ENCODE measurements at places on chromosomes 16 and 17.
A peak's percentile ranks its signal among the peaks of the same experiment; 100 is the strongest.

DNA sequence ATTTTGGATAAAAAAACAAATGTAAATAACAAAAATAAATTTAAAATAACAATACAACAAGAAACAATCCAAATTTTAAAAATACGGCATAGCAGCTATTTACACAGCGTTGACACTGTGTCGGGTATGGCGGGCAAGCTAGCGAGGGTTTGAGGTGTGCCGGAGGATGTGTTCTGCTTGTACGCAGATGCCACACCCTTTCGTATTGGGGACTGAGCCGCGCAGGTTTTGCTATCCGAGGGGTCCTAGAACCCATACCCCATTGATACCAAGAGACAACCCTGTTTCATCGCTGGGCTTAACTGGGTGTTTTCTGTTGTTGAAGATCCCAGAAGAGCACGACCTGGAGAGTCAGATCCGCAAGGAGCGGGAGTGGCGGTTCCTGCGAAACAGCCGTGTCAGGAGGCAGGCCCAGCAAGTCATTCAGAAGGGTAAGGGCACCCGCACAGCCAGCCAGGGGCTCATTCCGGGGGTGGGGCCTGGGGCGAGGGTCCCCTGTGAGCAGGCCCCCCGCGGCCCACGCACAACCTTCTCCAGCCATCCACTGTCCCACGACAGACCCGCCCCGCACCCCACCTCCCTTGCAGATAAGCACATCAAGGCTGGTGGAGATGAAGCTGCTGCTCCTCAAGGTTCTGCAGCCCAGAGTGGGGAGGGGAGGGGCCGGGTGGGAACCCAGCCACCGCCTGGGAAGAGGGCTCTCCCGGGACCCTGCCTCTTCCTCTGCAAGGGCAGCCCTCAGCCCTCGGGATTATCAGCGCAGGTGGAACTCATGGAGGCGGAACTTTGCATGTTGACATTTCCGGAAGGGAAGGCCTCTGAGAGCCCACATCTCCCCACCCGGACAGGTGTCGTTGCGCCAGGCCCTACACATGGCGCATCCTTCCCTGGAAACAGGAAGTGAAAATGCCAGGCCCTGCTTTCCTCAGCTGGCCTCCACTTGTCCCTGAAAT lies 51.2 kb upstream of the CHMP6 start:
- no peak for DNase-seq

GRCh38 chr17:50062293-50063243 lies 6.7 kb downstream of the ITGA3 start:
- no peak for DNase-seq

DNA sequence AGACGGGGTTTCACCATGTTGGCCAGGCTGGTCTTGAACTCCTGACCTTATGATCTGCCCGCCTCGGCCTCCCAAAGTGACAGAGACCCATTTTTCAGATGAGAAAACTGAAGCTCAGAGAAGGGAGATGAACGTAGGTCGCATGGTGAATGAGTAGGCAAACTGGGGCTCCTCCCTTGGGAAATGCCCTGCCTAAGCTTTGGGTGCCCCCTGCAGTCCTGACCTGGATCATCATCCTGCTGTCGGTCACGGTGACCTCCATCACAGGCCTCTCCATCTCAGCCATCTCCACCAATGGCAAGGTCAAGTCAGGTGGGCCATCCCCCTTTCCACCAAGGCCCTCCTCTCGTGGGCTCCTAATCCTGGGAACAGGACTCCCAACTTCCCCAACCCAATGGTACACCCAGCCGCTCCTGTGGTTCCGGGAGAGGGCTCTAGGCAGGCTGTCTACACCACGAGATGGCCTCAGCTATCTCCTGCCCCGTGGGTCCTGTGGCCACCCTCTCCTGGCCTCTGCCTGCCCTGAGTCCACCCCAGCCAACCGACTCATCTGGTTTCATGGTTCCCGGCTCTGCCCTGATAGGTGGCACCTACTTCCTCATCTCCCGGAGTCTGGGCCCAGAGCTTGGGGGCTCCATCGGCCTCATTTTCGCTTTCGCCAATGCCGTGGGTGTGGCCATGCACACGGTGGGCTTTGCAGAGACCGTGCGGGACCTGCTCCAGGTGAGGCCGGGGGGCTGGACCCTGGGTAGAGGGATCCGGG lies 4.7 kb downstream of the SLC12A3 start:
- peak; percentile 61 for DNase-seq

- no peak for DNase-seq
These were observed 445.4 kb upstream of the GOT2 start for GRCh38 chr16:59179446-59180082.

DNA sequence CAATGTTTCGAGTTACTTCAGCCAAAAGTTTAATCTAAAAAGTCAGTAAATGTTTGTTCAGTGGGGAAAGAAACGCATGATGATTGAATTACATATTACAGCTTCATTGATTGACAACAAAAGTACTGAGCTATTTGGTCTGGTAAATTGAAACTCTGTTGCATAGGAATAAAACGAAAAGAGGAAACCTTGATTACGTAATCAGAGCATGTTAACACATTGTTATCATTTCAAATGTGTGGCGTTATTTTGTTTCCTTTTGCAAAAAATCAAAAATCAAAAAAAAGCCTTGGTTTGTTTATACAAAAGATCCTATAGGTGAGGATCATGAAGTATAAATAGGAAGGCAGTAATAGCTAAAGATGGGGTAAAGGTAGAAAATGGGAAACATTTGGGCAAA lies 19.5 kb upstream of the CA10 start:
- DNase-seq = no peak

DNA sequence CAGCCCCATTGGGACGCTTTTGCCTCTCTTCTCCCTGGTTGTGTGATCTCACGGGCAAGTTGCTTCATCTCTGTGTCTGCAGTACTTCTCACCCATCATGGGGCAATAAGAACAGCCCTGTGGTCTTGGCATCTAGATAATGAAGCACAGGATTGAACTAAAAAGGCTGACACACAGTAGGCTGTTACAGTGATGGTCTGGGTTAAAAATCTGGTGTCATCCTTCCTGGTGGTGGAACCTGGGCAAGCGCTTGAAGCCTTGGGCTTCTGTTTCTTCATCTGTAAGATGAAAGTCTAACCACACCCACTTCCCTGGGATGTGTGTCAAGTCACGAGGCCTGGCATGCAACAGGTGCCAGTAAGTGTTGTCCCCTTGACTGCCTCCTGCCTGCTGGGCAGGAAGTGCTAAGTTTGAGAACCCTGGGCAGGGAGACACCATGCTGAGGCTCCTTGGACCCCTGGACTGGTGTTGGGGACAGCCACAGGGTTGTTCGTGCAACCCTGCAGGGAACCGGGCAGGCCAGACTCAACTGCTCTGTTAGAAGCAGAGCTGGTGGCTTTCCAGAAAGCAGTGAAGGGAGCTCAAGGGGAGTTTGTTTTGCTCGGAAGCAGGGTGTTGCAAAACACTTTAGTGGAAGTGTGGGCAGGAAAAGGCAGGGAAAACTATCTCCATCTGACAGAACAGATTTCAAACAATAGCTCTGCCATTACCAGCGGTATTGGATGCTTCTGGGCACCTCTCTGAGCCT lies 5.9 kb upstream of the MAP2K3 start:
- DNase-seq = no peak

DNA sequence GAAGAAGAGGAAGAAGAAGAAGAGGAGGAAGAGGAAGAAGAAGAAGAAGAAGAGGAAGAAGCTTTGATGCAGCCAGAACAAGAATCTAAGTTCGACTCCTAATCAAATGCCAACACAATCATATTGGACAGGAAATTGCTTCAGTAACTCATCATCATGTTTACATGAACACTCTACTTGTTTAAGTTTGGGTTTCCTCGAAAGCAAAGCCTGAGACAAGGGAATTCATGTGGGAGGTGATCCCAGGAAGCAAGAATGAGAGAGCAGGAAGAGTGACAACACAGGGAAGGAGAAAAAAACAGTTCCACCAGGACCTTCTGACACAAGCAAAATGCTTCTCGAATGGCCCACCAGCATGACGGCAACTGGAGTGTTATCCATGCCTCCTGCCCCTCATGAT lies 279.0 kb downstream of the PMP22 start:
- DNase-seq = no peak

DNA sequence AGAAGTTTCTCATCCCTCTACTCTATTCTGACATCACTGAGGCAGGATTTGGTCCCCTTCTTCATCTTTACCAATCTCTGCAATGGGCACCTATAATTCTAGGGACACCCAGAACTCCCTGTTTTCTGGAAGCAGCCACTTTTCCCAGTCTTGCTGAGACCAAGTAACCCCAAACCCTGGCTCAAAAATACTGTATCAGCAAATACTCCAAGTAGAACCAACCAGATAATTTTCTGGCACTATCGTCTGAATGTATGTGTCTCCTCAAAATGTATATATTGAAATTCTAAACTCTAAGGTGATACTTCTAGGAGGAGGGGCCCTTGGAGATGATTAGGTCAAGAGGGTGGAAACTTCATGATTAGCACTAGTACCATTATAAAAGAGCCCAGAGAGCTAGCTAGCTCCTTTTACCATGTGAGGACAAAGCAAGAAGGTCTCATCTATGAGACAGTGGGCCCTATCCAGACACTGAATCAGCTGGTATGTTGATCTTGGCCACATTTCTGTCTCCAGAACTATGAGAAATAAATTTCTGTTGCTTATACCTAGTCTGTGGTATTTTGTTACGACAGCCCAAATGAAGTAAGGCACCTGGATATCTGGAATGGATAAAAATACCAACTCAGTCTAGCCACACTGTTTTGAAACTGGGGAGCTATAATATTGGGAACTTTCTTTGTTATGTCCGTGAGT lies 464.4 kb downstream of the CDH11 start:
- DNase-seq = no peak

DNA sequence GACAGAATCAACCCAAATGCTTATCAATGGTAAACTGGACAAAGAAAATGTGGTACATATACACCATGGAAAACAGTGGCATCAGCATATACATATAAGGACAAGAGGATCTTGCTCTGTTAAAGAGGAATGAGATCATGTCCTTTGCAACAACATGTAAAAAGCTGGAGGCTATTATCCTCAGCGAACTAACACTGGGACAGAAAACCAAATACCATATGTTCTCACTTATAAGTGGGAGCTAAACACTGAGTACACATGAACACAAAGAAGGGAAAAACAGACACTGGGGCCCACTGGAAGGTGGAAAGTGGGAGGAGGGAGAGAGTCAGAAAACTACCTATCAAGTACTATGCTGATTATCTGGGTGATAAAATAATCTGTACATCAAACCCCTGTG lies 447.3 kb upstream of the MAF start:
- no peak for DNase-seq

DNA sequence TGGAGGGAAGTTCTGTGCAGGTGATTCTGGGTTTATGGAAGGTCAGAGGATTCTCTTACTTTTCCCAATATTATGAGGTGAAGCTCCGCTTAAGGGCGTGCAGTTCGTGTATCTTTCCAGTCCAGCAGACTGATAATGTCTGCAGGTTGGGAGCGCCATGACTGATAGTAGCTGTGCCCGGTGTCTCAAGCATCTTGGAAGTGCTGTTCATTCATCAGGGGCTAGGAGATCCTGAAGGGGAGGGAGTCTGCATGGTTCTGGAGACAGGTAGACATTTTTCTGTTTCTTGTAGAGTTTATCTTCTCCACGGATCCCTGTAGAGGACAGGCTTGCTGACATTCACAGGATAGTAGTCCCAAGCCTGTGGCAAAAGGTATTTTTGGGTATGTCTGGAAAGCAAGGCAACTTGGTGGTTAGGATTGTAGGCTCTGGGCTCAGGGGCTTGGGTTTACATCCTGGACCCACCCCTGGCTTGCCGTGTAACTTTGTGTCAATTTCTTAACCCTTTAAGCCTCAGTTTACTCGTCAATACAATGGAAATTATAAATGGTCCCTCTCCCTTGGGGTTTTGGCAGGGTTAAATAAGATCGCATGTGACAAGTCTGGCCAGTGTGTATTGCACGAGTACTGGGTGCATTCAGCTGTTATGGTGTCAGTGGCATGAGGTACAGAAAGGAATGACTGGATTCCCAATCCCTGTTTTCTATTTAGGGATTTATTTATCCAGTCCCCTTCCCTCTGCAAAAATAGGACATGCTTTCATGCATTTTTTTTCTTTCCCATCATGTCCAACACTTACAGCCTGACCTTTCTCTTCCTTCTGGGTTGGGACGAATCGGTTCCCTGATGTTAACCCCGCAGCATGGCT lies 8.2 kb downstream of the HLF start:
- DNase-seq = no peak

- DNase-seq = no peak
These were observed 5.4 kb downstream of the LRRC75A start for GRCh38 chr17:16486373-16487250.

DNA sequence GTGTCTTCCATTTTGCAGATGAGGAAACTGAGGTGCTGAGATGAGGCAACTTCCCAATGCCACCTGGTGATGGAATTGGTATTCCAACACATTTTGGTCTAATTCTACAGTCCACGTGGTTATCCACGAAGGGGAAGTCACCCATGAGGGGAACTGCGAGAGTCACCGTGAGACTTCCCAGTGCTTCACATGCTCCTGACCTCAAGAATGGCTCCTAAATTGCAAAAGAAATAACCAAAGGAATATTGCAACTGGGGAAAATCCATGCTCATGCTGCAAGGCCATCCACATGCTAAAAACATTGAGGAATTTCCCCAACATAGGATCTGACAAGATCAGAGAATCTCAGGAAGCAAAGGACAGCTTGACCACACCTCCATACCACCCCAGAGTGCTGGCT lies 153.9 kb downstream of the HS3ST3B1 start:
- DNase-seq = no peak

DNA sequence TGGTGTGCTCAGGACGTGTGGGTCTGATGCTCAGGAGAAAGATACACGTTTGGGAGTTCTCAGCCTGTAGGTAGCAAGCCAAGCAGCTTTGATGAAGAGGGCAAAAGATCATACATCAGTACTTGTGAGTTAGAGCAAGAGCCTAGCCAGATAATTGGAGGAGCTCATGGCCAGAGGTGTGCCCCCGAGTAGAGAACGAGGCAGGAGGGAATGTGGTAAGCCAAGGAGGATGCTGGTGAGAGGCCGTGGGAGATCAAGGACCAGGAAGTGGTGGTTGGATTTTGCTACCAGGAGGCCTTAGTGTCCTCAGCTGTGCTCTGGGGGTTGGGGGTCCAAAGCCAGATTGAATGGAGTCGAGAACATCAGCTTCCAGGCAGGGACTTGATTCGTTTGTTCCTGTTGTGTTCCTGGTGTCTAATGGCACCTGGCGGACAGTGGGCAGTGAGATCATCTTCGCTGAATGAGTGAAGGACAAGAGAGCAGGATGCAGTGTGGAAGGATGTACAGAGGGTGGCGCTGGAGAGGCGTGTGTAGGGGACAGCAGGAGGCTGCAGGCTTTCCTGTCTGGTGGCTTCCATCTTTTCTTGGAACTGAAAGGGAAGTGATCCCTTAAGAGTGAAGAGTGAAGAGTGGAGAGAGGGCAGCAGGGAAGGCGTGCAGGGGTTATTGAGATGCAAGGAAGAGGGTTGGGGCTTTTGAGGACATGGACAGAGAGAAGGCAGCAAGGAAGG lies 11.6 kb downstream of the FBXL19 start:
- no peak for DNase-seq

All from GM20000 (cell line).